ENCODE measurements at places on chromosomes 3 and 15. TPM values are rescaled to one million over a fixed set of nuclear protein-coding genes. Genes with fewer than 3 reads are reported as not detected.

DNA sequence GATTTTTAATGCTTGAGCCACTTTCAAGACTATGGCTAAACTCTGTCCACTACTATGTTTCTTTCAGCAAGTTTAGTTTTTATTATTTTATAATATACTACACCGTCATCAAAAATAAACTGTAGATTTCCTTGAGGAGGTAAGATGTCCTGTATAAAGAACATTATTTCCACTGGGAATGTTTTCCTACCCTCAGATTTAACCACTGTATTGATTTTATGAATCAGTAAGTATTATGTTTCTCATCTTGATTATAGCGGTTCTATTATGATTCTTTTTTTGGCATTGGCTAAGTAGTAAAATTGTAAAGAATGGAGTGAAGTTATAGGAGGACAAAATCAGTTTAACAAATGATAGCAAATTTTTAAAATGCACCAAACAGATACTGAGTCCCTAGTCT lies 44.4 kb downstream of the ADAM10 start:
- DNase-seq: no peak

- no peak for DNase-seq
These were observed 20.2 kb upstream of the CCDC66 start for GRCh38 chr3:56536735-56537134.

- DNase-seq: no peak
These were observed 200.7 kb downstream of the MEIS2 start for GRCh38 chr15:36899696-36900095.

DNA sequence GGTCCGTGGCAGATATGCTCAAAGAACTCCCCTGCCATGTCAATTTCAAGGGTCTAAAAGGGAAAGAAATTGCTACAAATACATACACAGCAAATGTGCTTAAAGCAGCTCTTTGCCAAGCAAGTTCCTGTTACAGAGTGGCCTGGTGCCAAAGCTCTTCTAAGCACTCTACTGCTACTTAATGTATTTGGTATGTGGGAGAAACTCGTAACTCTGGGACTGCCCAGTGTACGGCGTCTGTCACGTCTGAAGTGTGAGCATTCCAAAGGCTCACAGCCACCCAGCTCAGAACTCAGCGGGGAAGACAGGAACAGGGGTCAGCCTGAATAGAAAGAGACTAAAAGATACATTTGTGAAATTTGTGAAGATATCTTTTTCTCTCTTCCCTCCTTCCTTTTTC lies 54.6 kb downstream of the RBMS3 start:
- DNase-seq: peak; percentile 64

- no peak for DNase-seq
These were observed 73.0 kb upstream of the PCSK6 start for GRCh38 chr15:101562428-101563059.

DNA sequence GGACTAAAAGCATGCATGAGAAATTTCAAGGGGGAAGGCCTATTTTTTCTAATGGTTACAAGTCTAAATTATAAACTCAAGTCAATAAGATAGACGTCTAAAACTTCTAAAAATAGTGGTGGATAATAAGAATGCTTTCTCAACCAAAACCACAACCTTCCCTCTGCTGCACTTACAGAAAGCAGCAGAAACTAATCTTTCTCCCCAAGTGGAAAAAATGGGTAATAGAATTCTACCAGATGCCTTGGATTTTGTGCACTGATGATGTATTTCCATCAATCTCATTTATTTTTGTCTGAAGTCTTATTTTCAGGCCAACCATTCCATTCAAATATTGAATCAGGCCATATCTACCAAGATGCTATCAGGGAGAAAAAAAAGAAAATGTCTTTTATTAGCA lies 344.7 kb downstream of the NEK10 start:
- DNase-seq: no peak

SENP5 gene
- polyA plus RNA-seq: 37.8 TPM

CIB2 gene
- 32.6 TPM for polyA plus RNA-seq

GOLGA6L4 gene
- polyA plus RNA-seq: 25.2 TPM
